ENCODE measurements at places on chromosomes 5 and 9.

- DNase-seq: no peak
These were observed 216.2 kb downstream of the TRIO start for GRCh38 chr5:14359069-14360043.

- no peak for DNase-seq
These were observed 101.9 kb downstream of the IQGAP2 start for GRCh38 chr5:76504901-76505564.

GRCh38 chr5:1962619-1963355 is 80.1 kb upstream of the IRX4 start:
- DNase-seq: no peak

DNA sequence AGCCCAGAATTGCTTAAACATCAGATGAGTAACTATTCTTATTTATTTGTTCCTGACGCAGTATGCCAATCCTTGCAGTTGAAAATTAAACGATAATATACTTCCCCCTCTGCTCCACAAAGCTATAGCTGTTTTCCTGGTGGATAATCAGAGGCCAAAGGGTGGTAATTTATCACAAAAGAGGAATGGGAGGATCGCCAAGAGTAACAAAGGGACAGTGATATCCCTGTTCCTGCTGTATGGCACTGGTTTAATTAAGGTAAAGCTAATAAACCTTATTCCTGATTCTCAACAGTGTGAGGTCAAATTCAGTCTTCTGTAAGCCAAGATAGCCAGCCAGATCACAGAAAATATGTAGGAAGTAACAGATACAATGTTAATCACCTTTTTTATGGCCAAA is 33.4 kb upstream of the PTGER4 start:
- no peak for DNase-seq

DNA sequence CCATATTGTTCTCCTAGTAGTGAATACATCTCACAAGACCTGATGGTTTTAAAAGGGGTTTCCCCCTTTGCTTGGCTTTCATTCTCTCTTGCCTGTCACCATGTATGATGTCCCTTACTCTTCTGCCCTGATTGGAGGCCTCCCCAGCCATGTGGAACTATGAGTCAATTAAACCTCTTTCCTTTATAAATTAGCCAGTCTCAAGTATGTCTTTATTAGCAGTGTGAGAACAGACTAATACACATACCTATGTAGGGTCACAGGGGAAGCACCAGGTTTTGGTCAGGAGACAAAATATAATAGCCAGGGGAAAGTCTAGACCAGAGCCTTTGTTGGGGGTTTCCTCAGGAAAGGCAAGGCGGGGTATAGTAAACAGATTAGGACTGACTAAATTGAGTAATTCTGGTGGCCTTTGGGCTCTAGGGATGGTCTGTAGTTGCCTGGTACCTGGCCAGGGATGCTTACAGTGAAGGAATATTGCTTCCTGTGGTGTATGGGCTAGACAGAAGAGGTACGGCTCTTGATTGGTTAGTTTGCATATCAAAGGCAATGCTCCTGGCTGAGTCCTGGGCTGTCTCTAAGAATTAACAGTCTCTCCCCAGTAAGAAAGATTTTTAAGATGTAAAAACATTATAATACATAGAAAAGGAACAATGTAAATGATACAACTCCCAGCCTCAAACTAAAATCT is 254.5 kb downstream of the ELAVL2 start:
- no peak for DNase-seq

GRCh38 chr5:102762095-102762534 is 7.0 kb downstream of the PAM start:
- DNase-seq: no peak

All from stimulated activated CD4-positive, alpha-beta T cell treated with anti-CD3 and anti-CD28 coated beads, Interleukin-12 subunit alpha, Interleukin-12 subunit beta, amount 100 ng/mL, for 4 hours (primary cell).